Karpas-422 (cell line): ENCODE measurements at places on chromosomes 12 and 14.

DNA sequence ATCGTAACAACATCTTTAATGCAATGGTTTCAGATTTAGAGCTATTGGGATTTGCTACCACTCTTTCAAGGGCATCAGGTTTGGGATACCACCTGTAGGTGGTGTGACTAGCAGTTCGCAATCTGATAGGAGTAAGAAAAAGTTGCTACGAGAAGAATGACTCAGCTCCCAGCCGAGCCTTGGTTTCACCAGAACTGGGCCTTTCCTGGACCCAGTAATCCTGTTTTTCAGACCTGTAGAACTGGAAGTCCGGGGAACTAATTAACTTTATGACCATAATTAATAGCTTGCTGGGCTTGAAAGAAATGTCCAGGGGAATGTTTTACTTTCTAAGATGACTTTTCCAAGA is 770 bp downstream of the ABHD4 start:
- H3K36me3 ChIP-seq, result no peaks in the 10 kb centered on the region
- H3K27me3 ChIP-seq, result no peaks in the 10 kb centered on the region
- peaks cover 31% of the 10 kb centered on the region for H3K4me1 ChIP-seq
- H3K27ac ChIP-seq, result no peak overlapping the region
- H3K4me3 ChIP-seq, result peak overlapping the region; percentile 83
- DNase-seq, result peak; percentile 54

GRCh38 chr14:104800015-104800770 is 708 bp upstream of the ZBTB42 start:
- H3K36me3 ChIP-seq, result no peaks in the 10 kb centered on the region
- H3K4me3 ChIP-seq, result no peak overlapping the region; the same call in 1 of the 2 replicates
- H3K27ac ChIP-seq, result no peak overlapping the region
- peak; percentile 88 for DNase-seq
- peaks cover 60% of the 10 kb centered on the region for H3K4me1 ChIP-seq
- H3K27me3 ChIP-seq, result no peaks in the 10 kb centered on the region

DNA sequence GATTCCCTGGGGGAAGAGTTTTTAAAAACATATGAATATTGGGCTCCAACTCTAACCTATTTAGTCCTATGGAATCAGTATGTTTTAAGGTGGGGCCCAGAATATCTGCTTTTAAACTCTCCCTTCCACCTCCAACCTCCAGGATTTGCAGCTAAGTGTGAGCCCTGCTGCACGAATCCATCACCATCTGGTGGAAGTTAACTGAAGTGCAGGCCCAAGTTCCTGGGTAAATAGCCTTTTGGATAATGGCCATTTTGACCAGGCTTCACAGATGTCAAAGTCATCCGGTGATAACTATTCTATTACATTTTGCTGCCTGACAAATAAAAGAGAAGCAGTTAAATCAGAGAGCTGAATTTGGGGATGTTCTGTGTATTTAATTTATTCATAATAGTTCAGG is 58.1 kb upstream of the RMST start:
- no peaks in the 10 kb centered on the region for H3K36me3 ChIP-seq
- H3K27me3 ChIP-seq, result no peaks in the 10 kb centered on the region
- no peak overlapping the region for H3K4me3 ChIP-seq
- no peaks in the 10 kb centered on the region for H3K4me1 ChIP-seq
- no peak overlapping the region for H3K27ac ChIP-seq

DNA sequence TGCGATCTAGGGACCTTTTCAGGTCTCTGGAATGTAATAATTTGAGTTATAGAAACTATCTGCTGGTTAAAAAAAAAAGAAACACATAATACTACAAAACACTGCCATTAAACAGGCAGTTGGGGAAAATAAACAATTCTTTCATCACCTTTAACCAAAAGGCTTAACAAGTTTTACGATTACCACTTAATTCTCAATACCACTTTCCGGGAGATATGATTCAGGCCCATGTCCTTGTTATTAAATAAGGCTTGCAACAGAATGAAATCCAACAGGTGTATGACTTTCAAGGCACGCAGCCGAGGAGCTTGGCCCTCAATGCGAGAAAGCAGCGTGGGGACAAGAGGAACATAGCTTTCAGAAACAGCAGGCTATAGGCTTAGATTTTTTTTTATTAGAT is 5.6 kb upstream of the GLRX5 start:
- no peak overlapping the region for H3K4me3 ChIP-seq
- peaks cover 12% of the 10 kb centered on the region for H3K36me3 ChIP-seq
- no peaks in the 10 kb centered on the region for H3K27me3 ChIP-seq
- no peak overlapping the region for H3K27ac ChIP-seq
- DNase-seq, result no peak
- peaks cover 31% of the 10 kb centered on the region for H3K4me1 ChIP-seq

DNA sequence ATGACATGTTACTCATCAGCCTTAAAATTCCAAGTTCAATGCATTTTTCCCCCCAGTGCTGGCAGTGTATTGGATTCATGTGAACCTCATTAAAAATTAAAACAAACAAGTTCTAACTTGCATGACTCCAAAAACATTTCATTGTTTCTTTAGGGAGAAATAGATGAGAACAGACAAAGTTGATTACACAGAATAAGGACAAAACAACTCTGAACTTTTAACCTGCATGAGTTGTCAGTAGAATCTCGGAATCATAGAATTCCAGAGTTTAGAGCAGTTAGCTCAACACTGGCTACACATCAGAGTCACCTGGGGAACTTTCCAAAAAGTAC is 127.5 kb downstream of the TMX1 start:
- H3K4me1 ChIP-seq, result no peaks in the 10 kb centered on the region
- no peaks in the 10 kb centered on the region for H3K27me3 ChIP-seq
- no peak for DNase-seq
- H3K27ac ChIP-seq, result no peak overlapping the region

GRCh38 chr12:105931762-105932570 is 206.8 kb downstream of the NUAK1 start:
- no peak for DNase-seq
- no peak overlapping the region for H3K27ac ChIP-seq
- H3K27me3 ChIP-seq, result no peaks in the 10 kb centered on the region
- no peaks in the 10 kb centered on the region for H3K36me3 ChIP-seq
